Pancreas (tissue), 10 donors: ENCODE measurements at places on chromosomes 4 and X. TPM values are rescaled to one million over a fixed set of nuclear protein-coding genes. Genes with fewer than 3 reads are reported as not detected.

DNA sequence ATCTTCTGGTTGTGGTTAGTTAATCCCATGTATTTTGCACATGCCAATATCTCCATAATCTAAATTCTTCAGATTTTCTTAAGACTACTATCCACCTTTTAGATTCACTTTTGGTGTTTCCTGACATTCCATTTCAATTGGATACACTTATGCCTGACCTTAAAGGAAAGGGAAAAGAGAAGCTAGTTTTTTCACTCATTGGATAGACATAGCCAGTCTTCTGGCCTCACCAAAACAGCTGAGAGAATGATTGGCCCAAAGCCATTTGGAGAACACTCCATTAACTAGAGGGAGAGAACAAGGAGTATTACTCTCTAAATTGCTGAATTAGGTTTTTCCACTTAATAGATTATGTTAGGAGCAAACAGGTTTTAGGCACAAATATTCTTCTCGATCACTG, 4.0 kb downstream of the PRPS1 start:
- H3K27ac ChIP-seq, result no peak overlapping the region
- H3K4me3 ChIP-seq, result no peak overlapping the region
- no peaks in the 10 kb centered on the region for H3K4me1 ChIP-seq

DNA sequence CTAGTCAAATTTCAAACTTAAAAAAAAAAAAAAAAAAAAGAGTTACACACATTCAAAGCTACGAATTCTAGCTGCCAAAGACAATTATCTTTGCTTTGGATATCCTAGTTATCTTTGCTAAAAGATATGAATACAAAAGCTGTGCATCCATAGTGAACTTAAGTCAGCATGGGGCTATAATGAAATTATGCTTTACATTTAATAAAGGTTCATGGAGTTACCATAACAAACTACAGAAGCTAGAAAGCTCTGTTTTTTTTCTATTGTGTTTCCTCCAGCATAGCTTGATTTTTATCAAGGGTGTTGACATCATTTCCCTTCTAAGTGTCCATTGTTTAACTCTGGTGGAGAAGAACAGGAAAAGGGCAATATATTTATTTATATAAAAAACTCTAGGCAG, 234.1 kb downstream of the ANKRD50 start:
- H3K27me3 ChIP-seq, result no peaks in the 10 kb centered on the region
- H3K36me3 ChIP-seq, result no peaks in the 10 kb centered on the region
- H3K4me3 ChIP-seq, result no peak overlapping the region
- peaks cover under 1% of the 10 kb centered on the region for H3K4me1 ChIP-seq

Gene UNC5C
- total RNA-seq, result 0.64 TPM

Gene ZCCHC18
- 0.13 TPM for total RNA-seq

Gene WNK3
- total RNA-seq, result 1.4 TPM

Gene CSAG2
- total RNA-seq, result not detected

Gene CXCR3
- total RNA-seq, result 0.52 TPM
